Fibroblast of mammary gland (primary cell): ENCODE measurements at places on chromosomes 6 and 20.

DNA sequence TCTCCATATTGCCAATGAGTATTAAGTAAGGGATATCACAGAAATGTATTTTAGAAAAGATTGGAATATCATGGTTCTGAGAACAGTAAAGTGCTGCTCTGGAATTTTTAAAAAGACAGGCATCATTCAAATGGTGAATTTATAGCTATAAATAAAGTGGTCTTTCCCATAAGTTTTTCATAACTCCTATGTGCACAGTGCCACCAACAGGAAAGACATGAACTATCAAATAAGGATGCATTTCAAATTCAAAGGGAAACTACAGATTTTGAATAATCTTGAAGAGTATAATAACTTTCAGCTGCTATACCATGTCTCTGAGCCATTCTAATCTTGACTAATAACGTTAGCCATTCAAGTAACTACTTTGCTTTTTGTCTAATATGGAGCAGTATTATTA, 456.8 kb upstream of the GJE1 start:
- DNase-seq, result peak; percentile 36

DNA sequence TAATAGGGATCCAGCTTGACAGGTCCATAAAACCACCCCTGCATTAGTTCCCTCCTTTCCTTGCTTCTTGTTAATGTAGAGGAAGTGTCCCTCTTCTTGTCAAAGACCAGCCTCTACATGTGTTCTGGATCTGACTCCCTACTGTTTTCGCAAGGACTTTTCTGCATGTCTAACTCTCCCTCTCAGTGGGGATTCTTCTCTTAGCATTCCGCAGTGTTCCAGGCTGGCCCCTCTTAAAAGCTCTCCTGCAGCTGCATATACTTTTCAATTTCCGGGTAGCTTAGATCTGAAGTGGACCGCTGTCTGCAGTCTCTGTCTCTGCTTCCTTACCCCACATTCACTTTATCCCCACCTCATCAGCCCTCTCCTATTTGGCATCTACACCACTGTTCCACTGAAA, 96.1 kb upstream of the MAN1A1 start:
- no peak for DNase-seq

DNA sequence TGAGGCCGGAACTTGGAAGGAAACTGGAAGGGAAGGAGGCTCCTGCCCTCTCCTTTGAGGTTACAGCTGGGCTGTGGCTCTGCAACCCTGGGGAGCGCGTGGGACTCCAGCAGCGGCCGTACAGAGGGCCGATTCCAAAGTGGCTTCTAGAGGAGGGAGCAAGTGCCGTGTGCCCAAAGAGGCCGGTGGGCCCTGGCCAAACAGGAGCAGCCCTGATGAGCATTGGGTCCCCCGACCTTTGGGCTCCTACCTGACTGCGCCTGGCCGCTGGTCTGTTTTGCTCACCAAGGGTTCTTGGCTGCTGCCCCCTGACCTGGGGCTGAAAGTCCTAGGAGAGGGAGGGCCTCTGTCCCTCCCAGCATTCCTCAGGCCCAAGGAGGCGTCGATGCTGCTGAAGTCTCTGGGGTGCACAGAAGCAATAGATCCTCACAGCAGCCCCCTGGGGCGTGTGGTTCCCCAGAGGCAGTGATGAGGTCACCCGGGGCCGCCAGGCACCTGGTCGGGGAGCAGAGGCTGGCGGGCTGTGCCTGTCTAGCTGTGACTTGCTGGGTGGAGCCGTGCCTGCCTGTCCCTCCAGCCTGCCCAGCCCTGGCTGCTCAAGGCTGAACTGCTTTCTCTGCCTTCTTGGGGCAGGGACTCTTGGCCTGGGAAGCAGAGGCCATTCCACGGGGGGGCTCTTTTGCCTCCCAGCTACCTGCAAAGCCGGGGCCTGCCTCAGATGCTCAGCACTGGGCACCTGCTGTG, 9.8 kb downstream of the RBM38 start:
- DNase-seq, result no peak

DNA sequence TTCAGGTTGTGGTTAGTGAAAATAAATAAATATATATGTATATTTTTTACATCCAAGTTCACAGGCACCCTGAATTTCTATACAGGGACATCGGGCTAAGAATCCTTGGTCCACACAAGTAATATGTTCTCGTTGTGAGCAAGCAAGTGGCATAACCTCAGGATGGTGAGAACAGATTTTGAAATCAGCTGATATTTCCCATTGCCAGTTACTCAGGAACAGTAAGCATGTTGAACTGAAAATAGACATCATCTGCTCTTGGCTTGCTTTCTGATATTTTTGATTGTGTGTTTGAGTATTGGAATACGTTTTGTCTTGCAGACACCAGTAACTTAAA, 87.7 kb downstream of the TRMT6 start:
- no peak for DNase-seq

GRCh38 chr6:4565301-4566250, 210.6 kb upstream of the CDYL start:
- no peak for DNase-seq

DNA sequence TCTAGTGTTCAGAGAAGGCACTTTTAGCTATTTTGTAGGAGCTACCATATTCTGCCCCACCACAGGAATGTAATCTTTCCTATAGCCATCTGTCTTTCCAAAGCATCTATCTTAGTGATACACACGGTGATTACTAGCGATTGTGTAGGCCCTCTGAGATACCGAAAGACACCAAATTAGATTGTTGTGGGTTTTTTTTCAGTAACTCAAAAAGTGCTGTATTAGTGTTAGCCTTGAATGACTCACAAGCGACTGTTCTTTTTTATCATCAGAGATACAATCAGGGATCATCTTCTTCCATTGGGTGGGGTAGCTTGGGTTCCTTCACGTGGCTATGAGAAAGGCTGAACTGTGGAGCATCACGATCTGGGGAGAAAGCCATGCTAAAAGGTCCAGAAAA, 160.2 kb downstream of the MTFR2 start:
- DNase-seq, result peak; percentile 47

DNA sequence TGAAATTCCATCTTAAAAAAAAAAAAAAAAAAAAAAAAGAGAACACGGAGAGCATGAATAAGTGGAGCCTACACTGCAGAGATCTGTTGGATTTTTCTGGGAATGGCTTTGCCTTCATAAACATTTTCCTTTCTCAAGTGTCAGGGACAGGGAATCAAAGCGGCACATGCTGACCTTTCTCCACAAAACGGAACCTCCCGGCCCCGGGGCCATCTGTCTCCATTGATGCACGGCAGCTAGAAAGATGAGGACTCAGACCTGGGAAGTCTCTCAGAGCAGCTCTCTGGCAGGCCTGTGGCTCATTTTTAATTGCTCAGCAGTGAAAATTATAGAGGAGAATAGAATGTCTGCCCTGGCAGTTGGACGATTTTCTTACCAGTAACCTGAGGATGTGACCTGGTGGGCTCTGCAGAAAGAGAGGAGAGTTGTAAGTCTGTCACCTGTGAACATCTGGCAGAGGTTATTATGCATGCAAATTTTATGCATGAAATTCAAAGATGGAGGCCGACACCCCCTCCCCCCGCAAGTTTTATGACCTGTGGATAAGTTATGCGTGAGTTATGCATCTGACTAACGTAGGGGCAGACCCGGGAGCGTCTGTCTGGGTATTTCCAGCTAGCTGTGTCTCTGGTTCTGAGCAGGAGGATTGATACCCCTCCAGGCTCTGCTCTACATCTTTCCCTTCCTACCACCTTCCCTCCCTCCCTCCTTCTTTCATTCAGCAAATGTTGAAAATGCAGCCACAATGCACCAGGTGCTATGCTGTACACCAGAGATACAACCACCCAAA, 352.5 kb downstream of the CDH26 start:
- DNase-seq, result no peak

GRCh38 chr20:49479785-49480184, 2.7 kb downstream of the KCNB1 start:
- DNase-seq, result no peak

DNA sequence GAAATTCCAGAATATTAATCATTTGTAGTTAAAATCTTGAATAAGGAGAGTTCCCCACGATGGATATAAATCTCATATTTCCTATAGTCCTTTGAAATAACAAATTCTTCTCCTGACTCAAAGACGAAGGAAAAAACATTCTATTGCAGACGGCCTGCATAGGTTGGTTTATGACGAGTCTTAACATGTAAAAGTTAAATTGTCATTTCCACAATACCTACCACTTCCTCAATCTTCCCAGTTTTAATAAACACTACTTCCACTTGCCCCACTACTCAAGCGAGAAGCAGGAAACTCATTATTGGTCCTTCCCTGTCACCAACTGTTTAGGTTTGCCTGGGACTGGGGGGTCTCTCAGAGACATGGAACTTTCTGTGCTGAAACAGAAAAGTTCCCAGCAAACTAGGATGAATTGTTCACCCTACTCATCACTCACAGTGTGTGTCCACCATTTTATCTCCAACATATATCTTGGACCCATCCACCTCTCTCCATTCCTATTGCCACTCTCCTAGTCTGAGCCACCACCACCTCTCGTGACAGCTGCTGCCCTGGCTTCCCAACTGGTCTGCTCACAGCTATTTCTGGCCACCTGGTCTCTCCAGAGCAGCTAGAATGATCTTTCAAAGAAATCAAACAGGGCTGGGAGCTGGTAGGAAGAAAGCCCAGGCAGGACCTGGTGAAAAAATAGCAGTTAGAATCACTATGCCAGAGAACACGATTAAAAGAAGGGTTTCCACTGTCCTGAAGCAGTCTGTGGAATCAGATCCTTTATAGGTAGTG, 15.1 kb upstream of the ZSCAN9 start:
- DNase-seq, result no peak

DNA sequence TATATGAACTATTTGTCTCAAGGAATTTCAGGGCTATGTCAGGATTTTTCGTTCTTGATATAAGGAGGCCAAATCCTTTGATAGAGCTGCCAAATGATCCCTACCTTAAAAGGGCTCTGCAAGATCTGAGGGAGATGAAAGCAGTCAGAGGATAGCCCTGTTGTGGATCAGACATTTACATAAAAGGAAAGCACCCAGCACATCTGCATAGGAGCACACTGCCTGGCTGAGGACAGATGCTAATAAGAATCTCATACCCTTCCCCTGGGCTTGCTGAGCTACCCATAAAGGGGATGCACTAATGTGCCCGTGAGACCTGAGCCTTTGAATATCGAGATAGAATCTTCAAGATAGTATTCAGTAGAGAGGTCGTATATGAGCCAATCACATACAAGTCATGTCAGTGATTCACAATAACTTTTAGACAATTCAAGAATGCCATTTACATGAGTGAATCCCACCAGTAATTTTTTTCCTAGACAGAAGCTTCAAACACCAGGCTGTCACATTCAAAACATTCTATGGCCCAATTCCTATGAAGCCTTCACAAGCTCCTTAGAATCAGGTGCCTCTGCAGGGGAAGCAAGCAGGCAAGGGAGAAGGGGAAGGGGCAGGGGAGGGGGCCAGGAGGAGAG, 71.1 kb downstream of the STMND1 start:
- DNase-seq, result no peak
